Fibroblast of skin of back (primary cell): ENCODE measurements at places on chromosomes 2 and 18.

DNA sequence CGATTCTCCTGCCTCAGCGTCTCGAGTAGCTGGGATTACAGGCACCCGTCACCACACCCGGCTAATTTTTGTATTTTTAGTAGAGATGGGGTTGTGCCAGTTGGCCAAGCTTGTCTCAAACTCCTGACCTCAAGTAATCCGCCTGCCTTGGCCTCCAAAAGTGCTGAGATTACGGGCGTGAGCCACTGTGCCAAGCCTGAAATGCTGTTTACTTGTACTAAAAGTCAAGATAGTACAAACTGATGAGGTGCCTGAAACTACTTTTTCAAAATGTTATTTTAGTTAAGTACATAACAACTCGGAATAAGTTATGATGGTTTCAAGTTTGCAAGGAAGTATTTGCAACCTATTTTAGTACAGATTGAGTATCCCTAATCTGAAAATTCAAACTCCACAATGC, 85.7 kb downstream of the CEP192 start:
- no peak for DNase-seq

DNA sequence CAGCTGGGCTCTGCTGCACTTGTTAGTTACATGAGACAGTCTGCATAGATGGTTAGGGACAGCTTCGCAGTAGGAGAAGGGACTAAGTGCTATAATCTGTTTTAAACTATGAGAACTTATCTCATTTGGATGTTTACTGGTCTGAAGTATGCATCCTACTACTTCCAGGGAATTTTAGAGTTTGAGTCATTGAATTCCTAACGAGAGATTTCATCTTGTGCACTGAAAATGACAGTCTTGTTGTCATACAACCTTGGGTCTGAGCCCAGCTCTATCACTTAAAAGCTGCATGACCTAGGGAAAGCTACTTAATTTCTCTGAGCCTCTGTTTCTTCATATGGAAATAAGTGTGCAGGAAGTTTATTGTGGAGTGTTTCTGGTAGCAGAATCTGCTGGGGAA, 78.4 kb downstream of the TRIM43 start:
- DNase-seq: peak; percentile 91

DNA sequence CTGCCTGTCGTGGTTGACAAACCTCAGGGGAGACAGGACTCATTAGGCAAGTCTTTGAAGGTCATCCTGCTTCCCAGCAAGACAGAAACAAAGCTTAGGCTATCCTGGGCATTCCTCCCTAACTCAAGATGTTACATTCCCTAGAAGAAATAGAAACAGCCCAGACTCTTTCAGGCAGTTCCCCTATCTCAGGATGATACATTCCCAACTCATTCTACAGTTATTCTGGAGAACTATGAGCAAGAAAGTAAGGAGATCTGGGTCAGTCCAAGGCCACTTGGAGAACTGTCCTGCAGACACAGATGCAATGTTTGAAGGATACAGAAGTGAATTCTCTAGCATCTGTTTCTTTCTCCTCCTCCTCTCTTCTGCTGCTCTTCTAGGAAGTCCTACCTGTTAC, 220.1 kb upstream of the NCKAP5 start:
- DNase-seq: peak; percentile 84

- DNase-seq: peak; percentile 43
Measured at GRCh38 chr2:8487461-8487932, 194.4 kb upstream of the ID2 start.

DNA sequence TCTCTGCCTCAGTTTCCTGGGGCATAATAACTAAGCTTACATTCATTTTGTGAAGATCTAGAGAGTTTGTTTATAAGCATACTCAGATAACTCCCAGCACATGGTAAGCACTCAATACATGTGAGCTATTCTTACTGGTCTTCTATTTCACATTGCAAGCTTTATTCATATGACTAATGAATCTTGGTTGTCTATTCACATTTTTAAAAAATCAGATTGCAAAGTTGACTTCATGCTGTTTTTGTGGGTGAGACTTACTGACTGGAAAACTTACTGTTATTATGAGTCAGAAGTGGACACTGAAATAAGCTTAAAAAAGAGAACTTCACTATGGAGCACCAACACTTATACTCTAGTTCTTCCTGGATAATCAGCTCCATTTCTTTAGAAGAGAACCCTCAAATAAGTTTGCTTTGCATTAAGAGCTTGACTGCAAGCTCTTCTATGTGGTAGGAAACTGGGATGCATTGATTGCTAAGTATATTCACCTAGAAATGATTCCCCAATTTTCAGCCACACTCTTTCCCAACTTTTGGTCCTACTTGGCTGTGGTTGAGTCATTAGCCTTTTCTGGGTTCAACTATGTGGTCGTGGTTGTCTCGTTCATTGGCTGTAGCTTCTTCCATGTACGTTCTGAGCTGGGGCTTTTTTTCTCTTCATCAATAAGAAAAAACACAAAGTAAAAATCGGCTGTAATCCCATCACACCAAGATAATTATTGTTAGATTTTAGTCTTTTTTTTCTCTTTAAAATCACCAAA, 29.5 kb upstream of the RBMS1 start:
- DNase-seq: peak; percentile 69

DNA sequence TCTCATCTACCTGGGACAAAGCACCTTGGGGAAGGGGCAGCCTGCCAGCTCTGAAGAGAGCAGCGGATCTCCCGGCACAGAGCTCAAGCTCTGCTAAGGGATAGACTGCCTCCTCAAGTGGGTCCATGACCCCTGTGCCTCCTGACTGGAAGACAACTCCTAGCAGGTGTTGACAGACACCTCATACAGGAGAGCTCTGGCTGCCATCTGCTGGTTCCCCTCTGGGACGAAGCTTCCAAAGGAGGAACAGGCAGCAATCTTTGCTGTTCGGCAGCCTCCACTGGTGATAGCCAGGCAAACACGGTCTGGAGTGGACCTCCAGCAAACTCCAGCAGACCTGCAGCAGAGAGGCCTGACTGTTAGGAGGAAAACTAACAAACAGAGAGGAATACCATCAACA, 549.9 kb upstream of the LRATD1 start:
- no peak for DNase-seq

DNA sequence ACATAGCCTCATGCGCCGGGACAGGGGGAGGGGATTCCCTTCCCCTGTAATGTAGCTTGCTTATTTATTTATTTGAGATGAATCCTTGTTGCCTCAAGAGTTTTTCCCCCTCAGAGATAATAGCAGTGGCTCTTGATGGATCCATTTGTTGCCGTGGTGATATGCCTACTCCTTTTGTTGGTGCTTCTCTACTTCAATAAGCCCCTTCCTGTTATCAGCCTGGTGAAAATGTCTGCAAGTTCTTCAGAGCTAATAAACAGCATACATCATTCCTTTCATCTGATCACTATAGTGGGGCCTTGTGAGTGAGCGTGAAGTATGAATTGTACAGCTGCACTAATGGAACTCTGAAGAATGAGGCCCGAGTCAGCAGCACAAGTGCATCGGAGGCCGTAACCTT, 19.4 kb downstream of the FZD5 start:
- no peak for DNase-seq

GRCh38 chr2:161178756-161179155, 18.5 kb downstream of the TANK start:
- no peak for DNase-seq

- peak; percentile 83 for DNase-seq
Measured at GRCh38 chr2:203685081-203685621, 21.3 kb upstream of the CD28 start.

DNA sequence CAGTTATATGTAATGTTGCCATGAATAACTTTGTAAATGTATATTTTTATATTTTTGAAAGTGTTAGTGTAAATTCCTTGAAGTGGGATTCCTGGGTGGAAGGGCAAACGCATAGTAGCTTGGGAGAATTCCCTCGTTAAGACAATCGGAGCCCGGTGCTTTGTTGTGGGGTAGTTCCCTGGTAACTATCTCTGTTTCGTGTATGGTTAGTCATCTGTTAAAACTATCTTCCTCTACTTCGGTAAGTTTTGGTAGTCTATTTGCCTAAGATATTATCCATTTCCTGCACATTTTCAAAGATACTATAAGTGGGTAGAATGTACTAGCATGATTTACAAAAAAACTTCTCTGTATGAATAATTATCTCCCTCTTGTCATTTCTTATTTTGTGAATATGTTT, 113.8 kb upstream of the NRXN1 start:
- DNase-seq: no peak
